ENCODE measurements at places on chromosomes 12 and 14.

GRCh38 chr14:50943943-50944646 is at the start of gene PYGL:
PYGL (minus strand) TSS chr14:50944483; CDS start chr14:50944403, 80 bp downstream.
- DNase-seq = no peak

- no peak for DNase-seq
Observed at GRCh38 chr12:66934302-66935062, 255.6 kb upstream of the GRIP1 start.

DNA sequence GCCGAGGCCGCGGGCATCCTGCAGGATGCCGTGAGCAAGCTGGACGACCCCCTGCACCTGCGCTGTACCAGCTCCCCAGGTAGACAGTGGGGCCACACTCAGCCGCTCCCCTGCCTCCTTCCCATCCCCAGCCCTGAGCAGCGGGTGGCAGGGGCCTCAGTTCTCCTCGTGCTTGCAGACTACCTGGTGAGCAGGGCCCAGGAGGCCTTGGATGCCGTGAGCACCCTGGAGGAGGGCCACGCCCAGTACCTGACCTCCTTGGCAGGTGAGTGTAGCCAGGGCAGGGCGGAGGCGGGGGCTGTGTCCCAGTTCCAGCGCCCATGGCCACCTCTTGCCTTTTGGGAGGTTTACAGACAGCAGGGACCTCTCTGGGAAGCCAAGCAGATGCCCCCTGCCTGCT is 22.9 kb downstream of the HIP1R start:
- no peak for DNase-seq

- no peak for DNase-seq
Observed at GRCh38 chr12:11719678-11720099, 70.2 kb downstream of the ETV6 start.

DNA sequence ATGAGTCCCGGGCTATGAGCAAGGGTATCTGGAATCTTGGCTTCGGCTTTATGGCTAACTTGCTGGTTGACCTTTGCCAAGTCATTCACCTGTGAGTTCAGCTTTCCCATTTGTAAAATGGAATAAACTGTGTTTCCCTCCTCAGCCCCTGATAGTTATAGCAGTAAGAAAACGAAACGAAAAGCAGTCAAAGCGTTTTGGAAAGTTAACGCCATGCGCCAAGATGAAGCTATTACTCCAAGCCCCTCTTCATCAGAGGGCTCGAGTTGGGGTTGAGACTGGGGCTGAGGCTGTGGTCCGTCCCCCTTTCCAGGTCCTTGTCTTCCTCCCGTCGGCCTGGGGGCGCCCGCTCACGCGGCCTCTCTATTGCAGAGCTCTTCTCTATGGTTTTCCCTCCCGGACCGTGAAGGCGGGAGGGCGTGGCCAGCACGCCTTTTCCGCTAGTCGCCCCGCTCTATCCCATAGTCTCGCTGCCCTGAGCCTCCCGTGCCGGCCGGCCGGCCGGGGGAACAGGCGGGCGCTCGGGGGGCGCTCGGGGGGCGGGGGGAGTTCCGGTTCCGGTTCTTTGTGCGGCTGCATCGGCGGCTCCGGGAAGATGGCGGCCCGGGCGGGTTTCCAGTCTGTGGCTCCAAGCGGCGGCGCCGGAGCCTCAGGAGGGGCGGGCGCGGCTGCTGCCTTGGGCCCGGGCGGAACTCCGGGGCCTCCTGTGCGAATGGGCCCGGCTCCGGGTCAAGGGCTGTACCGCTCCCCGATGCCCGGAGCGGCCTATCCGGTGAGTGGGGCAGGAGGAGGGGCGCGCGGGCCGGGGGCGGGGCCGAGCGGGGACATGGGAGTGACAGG is at the start of gene SMARCD1:
TSS of gene SMARCD1 (plus strand) at position 568 of the 840 bp plus-strand sequence. CDS start at position 596, 28 bp downstream.
- peak; percentile 60 for DNase-seq

GRCh38 chr12:25960143-25960542 is 1.7 kb downstream of the RASSF8 start:
- DNase-seq = no peak

DNA sequence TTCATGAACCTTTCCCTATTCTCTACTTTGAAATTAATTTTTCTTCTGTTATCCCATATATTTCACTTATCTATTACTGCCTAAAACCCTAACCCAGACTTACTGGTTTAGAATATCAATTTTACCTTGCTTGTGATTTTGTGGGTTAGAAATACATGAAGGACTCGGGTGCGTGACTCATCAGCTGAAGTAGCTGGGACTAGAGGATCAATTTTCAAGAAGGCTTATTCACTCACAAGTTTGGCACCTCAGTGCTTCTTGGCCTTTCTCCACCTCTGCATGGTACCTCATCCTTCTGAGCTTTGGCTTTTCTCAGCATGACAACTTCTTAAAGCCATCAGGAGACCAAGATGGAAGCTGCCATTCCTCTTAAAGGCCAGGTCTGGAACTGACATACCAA is 57.8 kb downstream of the TMEM117 start:
- no peak for DNase-seq

DNA sequence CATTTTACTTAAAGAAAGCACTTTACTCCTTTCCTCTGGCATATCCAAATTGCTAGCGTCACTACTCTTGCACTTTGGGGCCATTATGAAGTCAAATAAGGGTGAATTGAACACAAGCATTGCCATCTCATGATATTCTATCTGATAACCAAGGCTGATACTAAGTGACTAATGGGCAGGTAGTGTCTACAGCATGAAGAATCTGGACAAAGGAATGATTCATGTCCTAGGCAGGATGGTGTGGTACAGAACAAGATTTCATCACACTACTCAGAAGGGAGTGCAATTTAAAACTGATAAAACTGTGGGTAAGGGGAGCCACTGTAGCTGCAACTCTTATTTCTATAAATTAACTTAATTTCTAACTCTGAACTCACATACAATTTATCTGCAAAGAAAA is 7.7 kb upstream of the SLC6A15 start:
- DNase-seq = no peak

DNA sequence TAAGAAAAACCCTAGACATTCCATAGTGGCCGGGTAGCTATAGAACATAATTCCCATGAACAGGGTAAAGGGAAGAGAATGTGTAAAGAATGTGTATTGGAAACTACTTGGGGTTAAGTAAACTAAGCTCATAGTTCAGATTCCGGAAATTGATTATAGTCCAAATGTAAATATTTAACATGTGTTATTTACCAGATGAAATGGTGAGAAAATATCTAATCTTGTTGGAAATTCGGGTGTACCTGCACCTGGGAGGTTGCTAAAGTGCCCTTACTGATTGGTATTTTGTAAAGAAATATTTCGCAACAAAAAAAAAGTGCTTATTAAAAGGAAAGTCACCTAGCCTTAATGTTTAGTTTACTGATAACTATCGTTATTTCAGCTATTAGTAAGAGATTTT is 14.4 kb downstream of the RASSF9 start:
- DNase-seq = no peak

DNA sequence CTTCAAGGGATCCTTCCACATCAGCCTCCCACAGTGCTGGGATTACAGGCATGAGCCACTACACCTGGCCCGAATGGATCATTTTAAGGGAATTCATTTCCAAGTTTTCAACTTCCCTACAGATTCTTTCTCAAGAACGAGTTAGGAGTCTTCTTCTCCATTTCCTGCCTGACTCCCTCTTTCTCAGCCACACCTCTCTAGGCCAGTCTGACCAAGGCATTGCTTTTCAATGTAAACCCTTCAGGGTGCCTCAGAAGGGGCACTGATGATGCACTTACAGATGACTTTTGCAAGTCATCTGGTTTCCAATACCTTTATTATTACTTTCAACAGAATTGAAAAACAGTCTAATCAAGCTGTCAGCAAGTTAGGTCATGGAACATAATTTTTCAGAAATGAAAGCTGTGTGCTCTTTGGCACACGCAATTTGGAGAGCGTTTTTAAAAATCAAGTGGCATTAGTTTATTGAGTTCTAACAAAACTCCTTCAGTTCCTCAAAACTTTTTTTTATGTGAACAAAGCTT is 47.2 kb downstream of the SVOP start:
- DNase-seq = no peak

DNA sequence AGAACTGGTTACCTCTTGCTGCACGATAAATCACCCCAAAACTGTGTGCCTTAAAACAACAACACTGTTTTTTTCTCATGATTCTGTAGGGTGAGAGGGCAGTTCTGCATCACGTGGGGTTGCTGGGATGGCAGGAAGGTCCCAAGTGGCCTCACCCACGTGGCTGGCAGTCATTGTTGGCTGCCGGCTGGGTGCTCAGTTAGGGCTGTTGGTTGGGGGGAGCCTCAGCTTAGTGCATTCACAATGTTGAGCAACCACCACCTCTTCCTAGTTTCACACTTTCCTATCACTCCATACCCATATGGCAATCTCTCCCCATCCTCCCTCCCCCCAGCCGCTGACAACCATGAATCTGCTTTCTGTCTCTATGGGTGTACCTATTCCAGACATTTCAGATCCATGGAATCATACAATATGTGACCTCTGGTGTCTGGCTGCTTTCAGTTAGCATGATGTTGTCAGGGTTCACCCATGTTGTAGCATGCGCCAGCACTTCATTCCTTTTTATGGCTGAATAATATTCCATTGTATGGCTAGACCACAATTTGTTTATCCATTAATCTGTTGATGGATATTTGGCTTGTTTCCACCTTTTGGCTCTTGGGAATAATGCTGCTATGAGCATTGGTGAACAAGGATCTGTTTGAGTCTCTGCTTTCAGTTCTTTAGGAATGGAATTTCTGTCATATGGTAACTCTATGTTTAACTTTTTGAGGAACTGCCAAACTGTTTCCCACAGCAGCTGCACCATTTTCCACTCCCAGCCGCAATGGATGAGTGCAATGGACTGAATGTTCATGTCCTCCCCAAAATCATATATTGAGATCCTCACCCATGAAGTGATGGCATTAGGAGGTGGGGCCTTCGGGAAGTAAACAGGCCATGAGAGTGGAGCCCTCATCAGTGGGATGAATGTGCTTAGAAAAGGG is 11.2 kb upstream of the POP5 start:
- no peak for DNase-seq

DNA sequence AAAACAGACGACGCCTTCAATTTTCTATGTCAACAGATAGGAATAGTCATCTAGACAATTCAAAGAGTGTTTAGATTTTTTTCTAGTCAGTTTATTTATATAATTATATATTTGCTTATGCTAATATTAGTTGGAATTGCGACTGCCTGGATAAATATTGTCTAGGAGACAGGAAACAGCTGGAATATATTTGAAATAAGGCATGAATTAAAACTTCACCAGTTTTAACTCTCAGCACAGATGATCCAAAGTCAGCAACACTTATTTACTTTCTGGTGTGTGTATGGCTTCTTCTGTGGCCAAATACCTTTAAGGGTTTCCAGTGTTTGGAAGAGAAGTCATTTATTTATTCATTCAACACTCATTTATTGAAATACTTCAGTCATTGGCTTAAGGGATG is 1215.4 kb upstream of the USP15 start:
- no peak for DNase-seq

DNA sequence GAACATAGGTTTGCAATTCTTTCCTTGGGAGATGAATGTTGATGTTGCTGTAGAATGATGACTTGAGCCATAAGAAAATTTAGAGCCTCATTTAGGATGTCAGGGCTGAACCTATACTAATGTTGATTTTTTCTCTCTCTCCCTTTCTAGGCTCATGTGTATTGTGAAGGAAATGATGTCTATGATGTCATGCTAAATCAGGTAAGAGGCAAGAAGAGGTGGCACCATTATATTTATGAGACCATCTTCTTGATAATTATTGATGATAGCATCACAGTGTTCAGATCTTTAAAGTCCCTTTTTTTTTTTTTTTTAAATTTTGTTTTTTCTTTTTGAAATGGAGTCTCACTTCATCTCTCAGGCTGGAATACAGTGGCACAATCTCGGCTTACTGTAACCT is 3.3 kb downstream of the PARP2 start:
- DNase-seq = no peak

DNA sequence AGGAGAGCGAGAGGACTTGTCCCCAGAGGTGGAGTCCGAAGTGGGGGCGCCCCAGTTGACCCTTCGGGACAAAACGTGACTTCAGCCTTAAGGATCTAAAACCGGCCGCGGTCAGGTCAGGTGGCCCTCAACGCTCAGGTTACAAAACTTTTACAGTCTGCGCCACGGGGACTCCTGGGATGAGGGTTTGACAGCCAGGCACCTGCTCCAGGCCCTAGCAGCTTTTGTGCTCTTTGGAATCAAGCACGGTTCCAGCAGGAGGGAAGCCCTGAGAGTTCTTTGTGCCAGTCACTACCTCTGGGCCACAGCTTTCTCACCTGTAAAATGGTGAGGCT is 337 bp downstream of the ZC2HC1C start:
- DNase-seq = no peak

DNA sequence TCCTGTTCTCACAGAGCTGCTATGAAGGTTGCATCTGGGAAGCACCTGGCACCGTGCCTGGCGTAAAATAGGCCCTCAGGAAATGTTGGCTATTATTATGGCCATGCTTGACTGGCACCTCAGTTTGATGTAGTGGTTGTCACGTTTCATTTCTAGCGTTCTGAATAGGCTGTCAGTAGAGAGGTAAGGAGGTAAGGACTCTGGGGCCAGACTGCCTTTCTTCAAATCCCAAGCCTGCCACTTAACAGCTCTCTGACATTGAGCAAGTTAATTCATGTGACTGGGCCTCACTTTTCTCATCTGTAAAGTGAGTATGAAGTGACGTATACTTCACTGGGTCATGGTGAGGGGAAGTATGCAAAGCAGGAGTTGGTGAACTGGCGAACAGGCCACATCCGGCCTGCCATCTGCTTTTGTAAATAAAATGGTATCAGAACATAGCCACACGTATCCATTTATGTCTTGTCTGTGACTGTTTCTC is 196.2 kb downstream of the CACNA1C start:
- no peak for DNase-seq

- DNase-seq = no peak
Observed at GRCh38 chr14:62347562-62348011, 585.4 kb downstream of the SNAPC1 start.

DNA sequence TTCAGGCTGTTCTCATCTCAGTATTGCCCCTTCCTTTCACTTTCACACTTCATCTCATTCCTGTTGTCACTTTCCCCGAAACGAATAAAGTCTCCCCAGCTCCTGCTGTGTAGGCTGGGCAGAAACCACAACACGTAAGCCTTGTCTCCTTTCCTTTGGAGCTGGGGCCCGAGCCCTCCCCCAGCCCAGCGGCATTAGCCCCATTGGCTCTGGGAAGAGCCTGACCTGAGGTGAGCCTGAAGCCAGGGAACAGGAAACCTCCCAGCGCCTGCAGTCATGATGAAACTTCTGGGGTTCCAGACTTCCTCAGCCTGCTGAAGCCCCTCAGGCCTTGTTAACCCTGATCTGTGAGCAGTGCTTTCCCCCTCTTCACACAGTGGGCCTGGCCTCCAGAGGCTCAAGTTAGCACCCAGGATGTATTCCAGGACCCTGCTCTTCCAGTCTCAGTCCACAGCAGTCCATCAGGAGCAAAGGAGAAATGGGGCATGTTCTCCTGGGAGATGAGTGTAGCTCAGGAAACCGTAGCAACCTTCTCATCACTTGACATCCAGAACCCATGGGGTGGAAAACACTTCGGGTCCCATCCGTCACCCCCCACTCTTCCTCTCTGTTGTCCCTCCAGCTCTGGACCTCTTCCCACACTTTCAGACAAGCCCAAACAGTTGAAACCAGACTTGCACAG is 21.8 kb downstream of the VASH1 start:
- DNase-seq = no peak

- no peak for DNase-seq
Observed at GRCh38 chr14:76273346-76273745, 102.6 kb upstream of the ESRRB start.
